ENCODE measurements at places on chromosomes 3 and 15.

DNA sequence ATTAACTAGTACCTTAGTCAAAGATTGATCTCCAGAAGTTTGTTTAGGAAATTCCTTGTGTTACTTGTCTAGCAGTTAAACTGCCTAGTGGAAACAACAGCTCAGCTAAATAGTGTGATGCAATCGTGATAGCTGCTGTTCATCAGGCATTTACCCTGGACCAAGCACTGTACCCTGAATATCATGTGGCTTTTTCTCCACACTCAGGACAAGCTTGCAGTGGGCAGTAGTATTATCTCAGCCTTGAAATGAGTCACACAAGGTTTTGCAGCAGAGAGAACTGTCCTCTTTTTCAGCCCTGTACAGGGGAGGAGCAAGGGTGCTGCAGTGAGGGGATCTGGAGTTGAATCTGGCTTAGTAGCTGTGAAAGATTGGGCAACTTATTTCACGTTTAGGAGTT, 208.4 kb downstream of the TP63 start:
- no peak for DNase-seq

DNA sequence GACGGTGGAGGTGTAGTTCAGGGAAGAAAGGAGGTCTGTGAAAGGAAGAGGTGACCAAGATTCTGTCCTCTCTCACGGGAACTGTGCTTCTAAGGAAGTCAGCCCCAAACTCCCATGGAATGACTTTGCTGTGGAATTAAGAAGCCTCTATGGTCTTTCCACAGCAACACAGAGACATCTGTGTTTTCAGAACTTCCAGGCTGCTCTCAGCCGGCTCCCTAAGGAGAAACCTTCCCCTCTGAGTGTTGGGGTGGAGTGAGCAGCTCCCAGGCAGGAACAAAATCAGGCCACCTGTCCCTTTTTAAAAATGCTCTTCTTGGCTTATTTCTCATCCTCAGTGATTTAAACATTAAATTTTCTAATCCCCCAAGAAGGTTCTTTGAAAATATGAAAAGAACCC, 53.3 kb upstream of the SNRK start:
- no peak for DNase-seq

DNA sequence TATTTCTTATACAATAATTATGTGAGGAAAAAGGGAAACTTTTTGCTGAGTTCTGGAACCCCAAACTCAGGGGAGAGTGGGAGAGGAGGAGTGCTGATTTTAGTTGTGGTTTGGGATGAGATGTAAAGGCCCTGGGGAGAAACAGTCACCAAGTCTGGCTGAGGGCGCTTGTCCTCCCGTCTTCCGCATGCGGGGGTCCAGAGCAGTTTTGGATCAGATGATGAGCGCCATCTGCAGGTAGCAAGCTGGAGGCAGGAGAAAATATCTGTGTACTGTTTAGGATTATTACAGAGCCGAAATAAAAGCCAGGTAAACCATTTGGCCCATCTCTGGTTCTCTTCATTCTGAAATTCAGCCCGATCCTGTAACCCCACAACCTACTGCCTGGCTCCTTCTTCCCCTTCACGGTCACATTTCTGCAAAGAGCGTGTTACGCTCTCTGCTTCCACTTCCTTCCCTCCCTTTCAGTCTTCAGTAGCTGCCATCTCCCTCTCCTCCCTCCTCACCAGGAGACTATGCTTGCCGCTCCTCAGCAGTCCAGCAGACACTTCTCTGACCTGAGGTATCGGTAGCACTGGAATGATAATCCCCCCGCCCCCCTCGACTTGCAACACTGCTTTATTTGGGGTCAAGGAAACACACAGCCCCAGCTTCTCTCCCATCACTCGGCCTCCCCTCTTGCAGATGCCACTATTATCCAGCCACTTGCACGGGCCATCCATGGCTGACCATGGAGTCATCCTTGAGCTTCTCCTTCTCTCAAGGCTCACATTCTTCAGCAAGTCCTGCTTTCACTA, 1.4 kb upstream of the PARP14 start:
- peak; percentile 52 for DNase-seq

DNA sequence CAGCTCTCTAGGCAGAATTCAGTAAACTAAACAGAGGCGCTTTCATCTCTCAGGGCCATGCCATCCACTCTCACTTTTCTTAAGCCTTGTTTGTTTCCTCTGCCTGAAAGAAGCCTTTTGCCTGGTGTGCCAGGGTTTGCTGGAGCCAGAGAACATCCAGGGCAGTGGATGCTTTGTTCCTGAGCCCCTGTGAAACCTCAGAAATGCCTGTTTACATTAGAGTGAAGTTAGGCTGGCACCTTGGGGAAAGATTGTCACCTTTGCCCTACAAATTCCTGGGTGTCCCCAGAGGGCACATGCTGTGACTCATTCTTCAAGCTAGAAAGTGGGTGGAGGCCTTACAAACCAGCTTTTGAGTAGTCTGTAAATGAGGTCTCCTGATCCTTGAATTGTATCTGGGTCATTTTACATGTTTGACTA, 10.7 kb upstream of the TRAK1 start:
- no peak for DNase-seq

DNA sequence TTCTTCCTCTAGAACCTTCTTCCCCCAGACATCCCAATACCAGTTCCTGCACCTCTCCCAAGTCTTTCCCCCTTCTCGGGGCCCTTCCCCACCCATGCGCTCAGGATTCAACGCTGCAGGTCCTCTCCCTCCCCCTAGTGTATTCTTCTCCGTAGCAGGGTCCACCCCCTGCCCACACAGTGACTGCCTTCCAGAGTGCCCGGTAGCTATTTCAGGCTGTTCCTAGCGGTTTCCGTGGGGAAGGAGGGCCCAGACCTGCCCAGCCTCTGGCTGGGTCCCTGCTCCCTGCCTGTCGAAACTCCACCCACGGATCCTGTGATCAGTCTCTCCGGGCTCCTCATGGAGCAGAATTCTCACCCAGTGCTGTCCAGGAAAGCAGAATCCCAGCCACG, 45.2 kb upstream of the SEC61A1 start:
- no peak for DNase-seq

DNA sequence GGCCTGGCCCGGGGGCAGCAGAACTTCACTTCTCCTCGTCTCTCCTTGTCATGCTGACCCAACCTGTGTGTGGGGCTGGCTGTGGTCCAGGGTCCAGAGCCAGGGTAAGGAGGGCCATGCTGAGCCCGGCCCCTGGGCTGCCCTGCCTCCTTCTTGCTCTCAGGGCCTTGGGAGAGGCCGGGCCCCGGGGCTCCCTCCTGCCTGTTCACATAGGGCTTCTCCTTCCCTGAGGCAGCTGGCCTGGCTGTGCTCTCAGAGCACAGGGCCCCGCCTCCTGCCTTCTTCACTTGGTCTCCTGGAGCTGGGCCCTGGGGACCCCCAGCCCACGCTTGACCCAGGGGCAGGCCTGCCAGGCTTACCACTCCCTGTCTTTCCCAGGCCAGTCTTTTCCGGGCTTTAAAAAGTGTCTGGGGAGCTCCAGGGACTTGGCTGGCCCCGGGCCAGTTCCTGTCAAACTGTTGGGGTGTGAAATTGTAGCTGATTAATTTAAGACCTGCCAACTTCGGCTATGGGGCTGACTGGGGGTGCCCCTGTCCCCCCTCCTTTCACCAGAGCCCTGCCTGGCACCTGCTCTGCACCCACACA, 11.8 kb downstream of the PLXNA1 start:
- DNase-seq = no peak

- DNase-seq = no peak
Measured at GRCh38 chr3:94779699-94780098, 716.8 kb downstream of the NSUN3 start.

- DNase-seq = no peak
Measured at GRCh38 chr3:21691036-21691435, 60.0 kb downstream of the ZNF385D start.

DNA sequence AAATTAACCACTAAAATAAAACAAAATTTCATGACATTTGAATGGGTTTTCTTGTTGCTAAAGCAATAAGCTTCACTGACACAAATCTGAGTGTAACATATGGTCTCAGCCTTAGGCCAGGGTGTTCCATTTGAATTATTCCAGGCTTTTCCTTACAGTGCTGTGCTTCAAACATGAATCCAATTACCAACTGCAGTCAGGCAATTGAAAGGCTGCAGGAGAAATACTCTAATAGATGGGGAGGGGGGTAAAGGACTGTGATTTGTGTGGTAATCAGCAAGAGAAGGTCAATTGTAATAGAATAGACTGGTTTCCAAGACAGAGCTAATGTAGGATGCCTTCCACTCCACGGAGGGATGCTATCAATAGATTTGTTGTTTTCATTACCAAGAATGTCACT, 466.7 kb downstream of the C3orf38 start:
- DNase-seq = no peak

DNA sequence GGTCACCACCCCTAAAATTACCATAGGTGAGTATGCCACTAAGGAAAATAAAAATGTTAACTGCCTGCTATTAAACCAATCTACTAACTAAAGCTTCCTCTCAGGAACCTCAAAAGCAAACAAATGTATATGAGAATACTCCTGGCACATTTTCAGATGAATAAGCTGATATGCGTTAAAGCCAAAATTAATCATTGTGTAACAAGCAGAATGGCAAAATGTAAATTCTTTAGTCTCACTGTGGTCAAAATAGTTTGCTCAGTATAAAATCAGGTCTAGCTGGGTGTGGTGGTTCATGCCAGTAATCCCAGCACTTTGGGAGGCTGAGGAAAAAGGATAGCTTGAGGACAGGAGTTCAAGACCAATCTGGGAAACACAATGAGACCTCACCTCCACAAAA, 53.6 kb downstream of the SUMF1 start:
- no peak for DNase-seq

DNA sequence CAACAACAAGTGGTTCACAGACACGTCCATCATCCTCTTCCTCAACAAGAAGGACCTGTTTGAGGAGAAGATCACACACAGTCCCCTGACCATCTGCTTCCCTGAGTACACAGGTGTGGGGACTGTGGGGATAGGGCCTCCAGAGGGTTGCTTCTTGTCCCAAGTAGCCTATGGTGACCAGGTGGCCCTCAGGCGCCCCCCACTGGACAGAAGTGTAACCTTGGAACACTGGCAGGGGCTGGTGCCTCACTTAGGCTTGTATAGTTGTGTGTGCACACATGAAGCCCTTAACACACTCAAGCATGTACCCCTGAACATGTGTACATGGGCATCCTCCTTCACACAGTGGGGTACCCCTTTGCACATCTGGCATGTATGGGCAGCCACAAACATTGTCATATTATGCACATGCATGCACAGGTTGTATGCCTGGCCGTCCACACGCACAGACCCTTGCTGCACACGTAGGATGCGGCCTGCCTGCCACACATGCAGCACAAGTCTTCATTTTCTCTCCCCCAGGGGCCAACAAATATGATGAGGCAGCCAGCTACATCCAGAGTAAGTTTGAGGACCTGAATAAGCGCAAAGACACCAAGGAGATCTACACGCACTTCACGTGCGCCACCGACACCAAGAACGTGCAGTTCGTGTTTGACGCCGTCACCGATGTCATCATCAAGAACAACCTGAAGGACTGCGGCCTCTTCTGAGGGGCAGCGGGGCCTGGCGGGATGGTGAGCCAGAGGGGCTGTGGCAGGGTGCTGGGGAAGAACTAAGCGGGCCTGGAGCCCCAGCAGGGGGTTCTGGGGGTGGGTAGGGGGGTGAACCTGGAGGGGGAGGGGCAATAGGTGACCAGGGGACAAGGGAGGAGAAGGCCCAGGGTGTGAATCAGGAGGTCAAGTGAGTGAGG, 11.7 kb upstream of the SEMA3B start:
- no peak for DNase-seq

DNA sequence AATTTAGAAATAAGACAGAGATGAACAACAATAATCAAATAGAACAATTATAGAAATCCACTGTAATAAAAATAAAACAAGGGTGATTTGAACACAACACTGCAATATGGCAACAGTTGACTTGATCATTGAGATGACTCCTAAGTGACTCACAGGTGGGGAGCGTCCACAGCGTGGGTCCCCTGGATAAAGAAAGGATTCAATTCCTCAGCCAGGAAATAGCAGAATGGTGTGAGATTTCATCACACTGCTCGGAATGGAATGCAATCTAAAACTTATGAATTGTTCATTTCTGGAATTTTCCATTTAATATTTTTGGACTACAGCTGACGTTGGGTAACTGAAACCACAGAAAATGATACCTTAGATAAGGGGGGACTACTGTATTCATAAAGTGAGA, 82.0 kb downstream of the CNTN3 start:
- no peak for DNase-seq

DNA sequence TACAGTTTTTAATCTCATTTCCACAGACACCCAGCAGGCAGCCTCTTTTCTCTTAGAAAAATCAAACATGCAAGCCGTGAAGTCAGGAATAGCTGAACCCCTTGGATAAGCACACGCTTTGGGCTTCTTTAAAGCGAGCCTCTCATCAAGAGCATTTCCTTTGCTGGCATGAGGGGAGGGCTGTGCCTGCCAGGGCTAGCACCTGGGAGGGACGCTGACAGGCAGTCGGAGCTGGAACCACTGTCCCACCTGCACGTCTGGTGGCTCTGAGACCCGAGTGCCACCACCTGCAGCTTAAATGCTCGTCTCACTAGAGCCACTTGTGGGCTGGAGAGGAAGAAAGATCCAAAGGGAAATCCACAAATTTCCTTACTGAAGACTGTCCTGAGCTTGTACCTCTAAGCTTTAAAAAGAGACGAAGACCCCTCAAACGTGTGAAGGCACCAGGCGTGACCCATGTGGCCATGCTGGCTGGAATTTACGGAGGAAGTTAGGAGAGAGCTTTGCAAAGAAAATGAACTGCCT, 9.4 kb downstream of the MAP6D1 start:
- no peak for DNase-seq

GRCh38 chr3:40043444-40043755, 234.0 kb downstream of the MYRIP start:
- DNase-seq = peak; percentile 21

GRCh38 chr15:62488387-62488786, 323.3 kb upstream of the C2CD4B start:
- DNase-seq = no peak

GRCh38 chr3:78256123-78256522, 1216.2 kb downstream of the ROBO2 start:
- DNase-seq = no peak

GRCh38 chr3:52845157-52845556, 10.3 kb upstream of the MUSTN1 start:
- DNase-seq = no peak

- no peak for DNase-seq
Measured at GRCh38 chr15:90598031-90598577, 68.4 kb downstream of the CRTC3 start.

DNA sequence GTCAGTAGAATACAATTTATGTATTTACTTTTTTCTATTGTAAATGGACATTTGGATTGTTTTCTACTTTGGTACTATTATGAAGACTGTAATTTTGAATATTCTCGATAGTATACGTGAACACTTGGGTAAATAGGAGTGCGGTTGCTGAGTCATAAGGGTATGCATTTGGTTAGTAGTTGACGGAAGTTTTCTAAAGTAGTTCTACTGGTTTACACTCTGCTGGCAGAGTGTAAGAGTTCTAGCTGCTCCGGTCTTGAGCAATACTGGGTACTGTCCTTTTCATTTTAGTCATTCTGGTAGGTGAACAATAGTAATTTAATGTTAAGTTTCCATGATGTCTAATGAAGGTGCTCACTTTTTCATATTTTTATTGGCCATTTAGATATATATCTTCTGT, 70.0 kb downstream of the MEF2A start:
- DNase-seq = no peak
